Nucleus accumbens (tissue), 56 donors: ENCODE measurements at places on chromosomes 2 and 18.

DNA sequence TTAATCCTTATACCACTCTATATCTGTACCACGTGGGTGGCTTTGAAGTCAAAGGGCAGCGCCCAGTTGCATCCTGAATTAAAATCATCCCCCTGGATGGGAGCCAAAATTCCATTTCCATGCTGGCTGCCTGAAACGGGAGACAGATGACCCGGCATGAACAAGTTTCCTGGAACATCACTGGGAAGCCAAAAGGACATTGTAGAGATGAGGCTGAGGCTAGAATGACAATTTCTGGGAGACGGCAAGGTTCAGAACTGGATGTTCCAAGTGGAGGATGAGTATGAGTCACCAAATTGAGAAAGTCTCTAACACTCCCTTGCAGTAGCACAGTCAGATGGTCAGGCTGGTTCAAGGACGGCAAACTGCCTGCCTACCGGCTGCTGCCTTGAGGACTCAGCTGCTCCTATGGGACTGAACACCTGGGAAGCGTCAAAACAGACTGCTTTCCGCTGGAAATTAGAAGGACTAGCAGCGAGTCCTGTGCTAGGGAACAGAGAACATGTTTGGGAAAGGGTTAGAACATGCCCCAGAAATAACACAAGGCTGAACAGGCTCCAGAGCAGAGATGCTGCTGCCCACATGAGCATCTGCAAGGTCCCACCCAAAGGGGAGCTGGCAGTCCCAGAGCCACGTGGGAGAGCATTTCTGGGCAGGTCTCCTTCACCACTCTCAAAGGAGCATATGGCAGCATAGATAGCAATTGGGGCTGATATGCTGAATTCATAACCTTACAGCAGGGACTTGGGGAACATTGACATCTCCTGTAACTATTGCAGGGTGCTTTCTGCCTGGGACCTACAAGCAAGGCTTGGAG is 32.0 kb downstream of the YPEL5 start:
- no peak for DNase-seq

DNA sequence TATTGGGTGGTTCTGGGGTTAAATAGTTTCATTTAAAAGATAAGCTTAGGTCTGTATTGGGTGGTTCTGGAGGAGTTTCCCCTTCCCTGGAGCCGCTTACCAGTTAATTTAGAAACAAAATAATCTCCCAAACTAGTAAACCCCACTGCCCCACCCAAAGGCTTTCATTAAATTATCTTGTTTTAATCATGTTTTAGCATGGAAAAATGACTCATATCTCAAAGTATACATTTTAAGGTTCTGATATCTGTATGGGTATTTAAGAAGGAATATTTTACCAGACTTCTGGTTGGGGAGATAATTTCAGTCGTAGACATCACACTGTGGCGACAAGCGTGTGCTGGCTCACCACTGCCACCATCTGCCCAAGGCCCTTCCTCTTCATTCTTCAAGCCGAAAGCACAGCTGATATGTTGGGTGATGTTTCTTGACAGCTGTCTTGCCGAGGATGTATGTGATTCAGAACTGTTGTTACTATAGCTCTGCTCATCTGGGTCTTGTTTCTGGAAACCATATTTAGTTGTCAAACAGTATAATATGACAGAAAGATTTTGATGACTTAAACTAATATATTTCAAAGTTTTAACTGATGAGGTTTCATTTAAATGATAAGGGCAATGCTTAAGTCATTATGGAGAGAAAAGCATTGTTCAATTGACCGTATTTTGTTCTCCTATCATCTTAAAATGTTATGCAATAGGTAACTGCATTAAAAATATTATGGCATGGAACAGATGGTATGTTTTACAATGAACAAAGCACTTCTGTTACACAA is 5.1 kb downstream of the FIGLA start:
- peak; percentile 28 for DNase-seq

GRCh38 chr2:112721819-112722522 is 1.2 kb downstream of the NT5DC4 start:
- DNase-seq, result no peak

DNA sequence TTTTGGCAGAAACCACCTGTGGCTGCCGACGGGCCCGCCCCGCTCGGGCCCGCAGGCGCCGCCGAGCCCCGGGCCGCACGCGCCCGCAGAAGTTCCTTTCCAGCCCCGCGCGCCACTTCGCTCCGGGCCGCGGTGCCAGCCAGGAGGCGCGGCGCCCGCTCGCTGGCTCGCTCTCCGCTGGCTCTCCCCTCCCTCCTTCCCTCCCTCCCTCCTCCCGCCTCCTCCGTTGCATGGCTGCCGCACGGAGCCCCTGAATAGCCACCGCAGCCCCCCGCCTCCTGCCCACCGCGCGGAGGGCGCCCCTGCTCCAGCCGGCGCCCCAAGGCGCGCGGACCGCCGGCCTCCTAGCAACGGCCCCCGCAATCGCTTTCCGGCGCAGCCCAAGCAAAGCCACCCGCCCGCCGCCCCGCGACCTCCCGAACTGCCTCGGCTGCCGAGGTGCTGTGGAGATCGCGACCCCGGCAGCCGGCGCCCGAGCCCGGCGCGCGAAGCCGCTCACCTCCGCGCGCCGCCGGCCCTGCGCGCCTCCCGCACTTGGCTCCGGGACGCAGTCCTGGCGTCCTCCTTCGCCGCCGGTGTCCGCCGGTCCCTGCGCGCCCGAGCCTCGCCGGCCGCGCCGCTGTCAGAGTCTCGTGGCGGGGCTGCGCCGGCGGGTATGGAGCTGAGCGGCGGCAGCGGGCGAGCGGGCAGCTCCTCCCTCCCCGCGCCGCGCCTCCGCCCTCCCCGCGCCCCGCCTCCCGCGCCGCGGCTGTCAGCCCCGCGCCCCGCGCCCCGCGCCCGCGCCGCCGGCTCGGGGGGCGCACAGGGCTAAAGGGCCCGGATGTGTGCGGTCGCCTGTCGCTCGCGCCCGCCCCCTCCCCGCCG is at the start of gene ZBTB7C:
Gene ZBTB7C, minus strand, starts transcription at position 657 of the 864 bp plus-strand sequence.
- DNase-seq, result no peak

- no peak for DNase-seq
Observed at GRCh38 chr2:212441141-212441540, 97.5 kb downstream of the ERBB4 start.

GRCh38 chr2:128798502-128799283 is 480.0 kb upstream of the HS6ST1 start:
- DNase-seq, result no peak

DNA sequence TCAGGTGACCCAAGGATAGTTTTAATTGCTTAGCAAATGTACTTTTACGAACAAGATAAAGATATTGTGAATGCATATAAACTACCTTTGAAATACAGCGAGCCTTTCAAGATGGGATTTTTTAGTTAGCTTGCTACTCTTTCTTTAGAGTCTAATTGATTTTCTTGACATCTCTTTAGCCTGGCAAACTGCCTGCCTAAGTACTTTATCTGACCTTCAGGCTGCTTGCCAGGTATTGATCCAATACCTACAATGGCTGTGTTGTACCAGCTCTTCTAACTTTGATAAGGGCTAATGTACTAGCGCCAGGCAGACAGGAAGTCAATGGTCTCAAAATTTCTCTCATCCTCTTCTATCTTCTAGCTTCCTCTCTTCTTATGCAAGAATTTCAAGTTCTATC is 414.4 kb upstream of the ACVR2A start:
- no peak for DNase-seq

DNA sequence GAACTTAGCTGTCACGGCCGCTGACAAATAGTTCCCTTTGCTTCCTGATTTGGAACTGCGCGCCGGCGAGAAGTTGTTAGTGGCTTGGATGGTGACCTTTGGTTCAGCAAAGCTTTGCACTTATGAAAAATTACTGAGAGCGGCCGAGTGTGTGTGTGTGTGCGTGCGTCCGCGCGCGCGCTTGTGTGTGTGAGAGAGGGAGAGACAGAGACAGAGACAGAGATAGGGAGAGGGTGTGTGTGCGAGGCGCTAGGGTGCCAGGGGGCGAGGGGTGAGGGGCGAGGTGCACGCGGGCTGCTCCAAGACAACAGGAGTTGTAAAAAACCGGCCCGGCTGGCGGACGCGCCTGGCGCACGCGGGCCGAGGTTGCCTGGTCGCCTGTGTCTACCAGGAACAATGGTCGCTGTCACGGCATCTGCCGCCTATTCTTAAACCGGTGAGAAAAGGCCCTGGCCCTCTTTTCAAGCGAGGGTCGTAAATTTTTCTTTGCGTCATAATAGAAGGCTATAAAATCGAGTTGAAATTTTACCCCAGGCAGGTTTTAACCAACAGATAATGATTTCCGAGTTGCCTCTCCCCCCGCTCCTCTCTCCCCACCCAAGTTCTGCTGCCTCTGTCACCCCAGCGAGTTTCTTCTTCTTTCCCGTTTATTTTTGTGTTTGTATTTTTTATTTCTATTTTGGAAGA is 535 bp downstream of the HOXD3 start:
- DNase-seq, result no peak

DNA sequence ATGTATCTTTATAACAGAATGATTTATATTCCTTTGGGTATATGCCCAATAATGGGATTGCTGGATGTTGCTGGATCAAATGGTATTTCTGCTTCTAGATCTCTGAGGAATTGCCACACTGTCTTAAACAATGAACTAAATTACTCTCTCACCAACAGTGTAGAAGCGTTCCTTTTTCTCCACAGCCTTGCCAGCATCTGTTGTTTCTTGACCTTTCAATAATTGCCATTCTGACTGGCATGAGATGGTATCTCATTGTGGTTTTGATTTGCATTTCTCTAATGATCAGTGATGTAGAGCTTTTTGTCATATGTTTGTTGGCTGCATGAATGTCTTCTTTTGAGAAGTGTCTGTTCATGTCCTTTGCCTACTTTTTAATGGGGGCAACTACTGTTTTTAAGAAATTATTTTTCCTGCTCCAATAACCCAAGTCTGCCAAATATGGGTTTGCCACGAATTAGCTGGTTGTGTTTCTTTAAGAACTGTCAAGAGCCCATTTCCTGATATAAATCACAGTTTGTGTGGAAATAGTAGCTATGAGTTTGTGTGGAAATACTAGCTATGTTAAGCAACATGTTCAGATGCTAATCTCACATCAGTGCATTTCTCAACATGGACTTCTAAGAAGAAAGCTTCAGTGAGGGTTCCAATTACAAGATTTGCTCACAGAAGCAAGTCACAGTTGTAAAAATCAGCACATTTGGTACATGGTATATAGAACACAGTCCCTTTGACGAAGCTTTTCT is 259.4 kb downstream of the ANAPC1 start:
- DNase-seq, result no peak

DNA sequence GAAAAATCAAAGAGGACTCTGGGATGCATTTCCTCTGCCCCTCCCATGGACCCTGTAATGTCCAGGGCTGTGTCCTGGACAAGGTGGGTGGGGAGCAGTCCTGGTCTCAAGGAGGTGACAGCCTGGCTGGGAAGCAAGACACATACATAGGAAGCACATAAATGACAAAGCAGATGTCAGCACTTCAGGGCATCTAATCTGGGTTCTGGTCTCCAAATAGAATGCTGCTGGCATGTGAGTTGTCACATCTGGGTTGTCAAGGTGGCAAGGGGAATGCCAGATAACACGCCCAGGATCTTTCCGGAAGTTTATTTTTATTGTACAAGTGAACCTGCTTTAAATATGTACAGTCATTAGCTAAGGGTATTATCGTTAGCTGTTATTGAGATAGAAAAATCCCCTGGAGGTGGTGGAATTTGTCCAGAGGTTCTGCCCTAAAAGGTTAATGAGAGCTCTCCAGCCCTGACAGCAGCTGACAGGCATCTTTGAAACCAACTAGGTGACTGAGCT is 5.6 kb downstream of the IL1F10 start:
- no peak for DNase-seq

- no peak for DNase-seq
Observed at GRCh38 chr2:105800036-105800713, 55.5 kb downstream of the NCK2 start.

GRCh38 chr2:61423714-61424113 is 47.2 kb downstream of the USP34 start:
- no peak for DNase-seq

DNA sequence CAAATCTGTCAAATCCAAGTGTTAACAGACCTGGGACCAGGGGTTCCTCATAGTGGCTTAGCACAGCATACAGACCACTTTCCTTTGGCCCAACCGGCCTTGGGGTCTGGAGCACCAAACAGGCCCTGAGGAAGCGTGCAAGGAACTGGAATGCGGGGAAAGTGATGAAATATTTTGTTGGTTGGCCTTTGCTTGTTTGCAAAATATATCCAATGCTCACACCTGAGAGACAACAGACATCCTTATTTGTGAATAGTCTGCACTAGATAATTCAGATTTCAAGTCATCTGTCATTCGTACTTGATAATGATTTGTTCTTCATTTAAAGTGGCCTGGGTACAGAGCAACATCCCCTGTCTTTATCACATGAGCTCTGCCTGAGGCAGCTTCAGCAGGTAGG is 43.5 kb downstream of the ABCG8 start:
- no peak for DNase-seq

- DNase-seq, result no peak
Observed at GRCh38 chr2:134120406-134120732, 133.5 kb upstream of the MGAT5 start.

DNA sequence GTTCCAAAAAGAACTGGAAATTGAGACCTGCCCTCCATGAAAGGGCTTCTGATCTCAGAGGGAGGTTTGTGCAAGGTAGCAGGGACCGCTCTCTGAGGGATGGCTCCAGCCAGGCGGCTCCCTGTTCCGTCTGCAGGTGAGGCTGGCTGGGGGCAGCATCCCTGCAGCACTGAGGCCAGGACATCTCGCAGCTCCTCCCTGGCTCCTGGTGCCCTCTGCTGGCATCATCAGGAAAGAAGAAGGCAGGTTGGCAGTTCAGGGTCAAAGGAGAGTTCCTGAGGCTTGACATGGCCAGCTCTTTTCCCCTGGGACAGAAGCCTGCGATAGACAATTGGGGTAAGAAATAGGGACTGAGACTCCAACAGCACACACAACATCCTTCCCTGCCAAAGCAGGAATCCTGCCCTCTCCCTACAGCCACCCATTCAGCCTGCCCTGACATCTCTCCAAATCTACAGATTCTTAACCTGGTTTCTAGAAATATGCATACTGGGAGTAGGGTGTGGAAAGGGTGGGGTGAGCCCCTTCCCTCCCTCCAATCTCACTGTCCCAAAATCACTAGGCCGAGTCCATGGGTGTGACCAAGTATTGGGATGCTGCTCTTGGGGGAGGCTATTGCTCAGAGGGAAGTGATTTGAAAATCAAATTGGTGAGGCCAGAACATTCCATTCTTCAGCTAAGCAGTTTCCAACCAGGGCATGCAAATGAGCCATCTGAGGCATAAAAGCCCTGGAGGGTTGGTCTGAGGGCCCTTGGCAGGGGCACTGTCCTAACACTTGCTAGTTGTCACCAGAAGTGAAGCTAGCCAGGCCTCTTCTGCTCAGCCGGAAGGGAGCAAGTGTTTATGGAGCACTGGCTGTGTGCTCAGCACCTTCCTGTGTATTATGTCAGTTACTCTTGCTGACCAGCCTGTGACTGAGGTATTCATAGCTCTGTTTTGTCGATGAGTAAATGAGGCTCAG is 185.4 kb downstream of the TFCP2L1 start:
- no peak for DNase-seq

GRCh38 chr2:181123798-181124231 is 143.4 kb downstream of the UBE2E3 start:
- DNase-seq, result no peak

GRCh38 chr18:58536534-58537271 is 92.2 kb downstream of the ALPK2 start:
- no peak for DNase-seq
